ENCODE measurements at places on chromosomes 3 and 15.

DNA sequence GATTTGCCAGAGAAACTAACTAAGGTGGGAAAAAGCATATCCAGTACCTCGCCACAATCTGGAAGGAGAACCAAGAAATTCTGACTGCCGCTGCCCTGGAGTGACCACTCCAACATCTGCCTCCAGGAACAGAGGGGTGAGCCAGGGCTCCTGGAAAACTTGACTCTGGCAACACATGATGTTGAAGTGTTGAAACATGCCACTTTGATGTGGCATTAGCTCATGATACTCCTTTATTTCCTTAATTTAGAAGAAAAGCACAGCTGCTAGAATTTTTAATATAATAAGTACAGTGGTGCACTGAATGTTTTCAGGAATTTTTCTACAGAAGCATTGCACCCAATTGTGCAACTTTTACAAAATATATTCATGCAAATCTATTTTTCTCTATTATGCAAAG, 109.9 kb upstream of the BCL6 start:
- DNase-seq, result no peak

- DNase-seq, result no peak
These were observed 183.4 kb downstream of the KLF13 start for GRCh38 chr15:31510057-31510456.

- DNase-seq, result no peak
These were observed 903.6 kb downstream of the DIPK2A start for GRCh38 chr3:144875211-144875610.

DNA sequence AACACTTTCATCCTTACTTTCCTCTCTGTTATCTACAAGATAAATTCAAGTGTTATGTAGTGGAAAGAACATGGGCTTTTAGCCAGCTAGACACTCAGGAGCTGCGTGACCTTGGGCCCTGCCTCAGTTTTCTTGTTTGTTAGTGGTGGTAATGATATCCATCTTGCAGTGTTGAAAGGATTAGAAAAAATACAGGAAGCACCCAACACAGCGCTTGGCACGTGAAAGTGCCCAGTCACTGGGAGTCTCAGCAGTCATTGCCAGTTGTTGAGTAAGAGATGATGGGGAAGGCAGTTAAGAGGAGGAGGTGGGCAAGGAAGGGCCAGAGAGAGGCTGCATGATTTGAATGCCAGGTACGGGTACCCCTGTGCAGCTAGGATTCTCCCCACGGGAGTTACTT, 5.3 kb downstream of the PDIA5 start:
- no peak for DNase-seq

GRCh38 chr15:98713585-98714001, 65.3 kb downstream of the IGF1R start:
- DNase-seq, result no peak
